Hematopoietic multipotent progenitor cell (in vitro differentiated cells): ENCODE measurements at places on chromosomes 11 and 22.

DNA sequence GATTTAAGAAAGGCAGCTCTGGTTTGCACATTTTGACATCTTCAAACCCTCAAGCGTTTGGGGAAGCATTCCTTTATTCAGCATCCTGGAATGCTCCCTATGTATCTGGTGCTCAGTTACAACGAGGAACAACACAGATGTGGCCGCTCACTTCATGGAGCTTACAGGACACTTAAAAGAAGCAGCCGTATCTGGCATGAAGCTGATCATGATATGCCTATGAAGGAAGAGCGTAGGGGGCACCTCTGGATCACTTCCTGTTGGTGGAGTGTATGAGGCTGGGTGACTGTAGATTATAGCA lies 72.3 kb upstream of the TP53I11 start:
- no peak for DNase-seq

DNA sequence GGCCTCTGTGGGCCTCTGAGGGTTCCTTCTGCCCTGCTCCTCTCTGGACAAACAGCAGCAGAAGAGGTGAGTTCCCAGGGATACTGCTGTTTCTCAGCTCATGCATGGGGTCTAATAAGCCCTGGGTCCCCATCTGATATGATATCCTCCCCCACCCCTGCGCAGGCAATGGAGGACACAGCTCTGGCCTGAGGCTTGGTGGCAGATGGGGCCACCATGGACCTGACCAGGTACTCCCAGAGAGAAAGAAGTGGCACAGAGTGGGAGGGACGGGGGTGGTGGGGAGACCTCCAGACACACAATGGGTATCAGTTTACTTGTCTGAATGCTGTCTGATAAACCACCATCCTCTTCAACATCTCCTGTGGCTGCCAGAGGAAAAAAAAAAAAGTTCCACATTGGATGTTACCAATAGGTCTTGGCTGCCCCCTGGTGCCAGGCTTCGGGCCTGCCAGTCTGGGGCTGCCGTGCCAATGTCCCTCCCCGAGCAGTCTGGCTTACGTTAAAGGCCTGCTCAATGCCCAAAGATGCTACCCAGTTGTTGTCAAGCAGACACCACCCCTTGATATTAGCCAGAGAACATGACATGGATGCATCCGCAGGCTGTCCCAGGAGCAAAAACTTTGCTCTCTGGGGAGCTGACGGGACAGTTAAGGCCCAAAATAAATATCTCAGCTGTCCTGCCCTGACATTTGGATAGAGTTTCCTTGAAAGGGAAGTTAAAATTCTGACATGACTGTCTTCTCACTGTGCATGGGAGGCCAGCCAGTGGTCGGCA lies 27.9 kb upstream of the ABCC8 start:
- DNase-seq = peak; percentile 58

- no peak for DNase-seq
These were observed 70.8 kb downstream of the RNF169 start for GRCh38 chr11:74819400-74819799.

GRCh38 chr11:133950874-133951326 lies 5.9 kb downstream of the IGSF9B start:
- DNase-seq = no peak

GRCh38 chr22:27278946-27279345 lies 522.6 kb downstream of the MN1 start:
- DNase-seq = no peak

GRCh38 chr11:118438314-118438931 lies 2.1 kb downstream of the KMT2A start:
- peak; percentile 80 for DNase-seq

- DNase-seq = no peak
These were observed 489 bp downstream of the NUP98 start for GRCh38 chr11:3796801-3797328.

DNA sequence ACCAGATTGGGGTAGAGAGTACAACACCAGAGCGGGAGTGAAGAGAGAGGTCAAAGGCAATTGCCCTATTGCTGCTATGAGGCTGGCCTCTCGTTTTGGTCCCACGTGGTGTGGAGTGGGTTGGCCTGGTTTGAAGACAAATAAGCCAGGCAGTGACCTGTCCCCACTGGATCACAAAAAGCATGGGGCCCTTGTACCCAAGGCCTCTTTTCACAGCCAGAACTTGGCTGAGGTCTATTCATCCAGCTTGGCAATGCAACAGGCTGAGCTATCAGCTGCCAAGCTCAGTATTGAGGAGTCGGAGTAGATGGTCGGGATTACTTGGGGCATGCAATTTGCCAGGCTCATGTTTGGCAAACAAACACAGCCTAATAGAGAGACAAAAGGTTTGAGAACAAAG lies 19.2 kb upstream of the GALNT18 start:
- no peak for DNase-seq

DNA sequence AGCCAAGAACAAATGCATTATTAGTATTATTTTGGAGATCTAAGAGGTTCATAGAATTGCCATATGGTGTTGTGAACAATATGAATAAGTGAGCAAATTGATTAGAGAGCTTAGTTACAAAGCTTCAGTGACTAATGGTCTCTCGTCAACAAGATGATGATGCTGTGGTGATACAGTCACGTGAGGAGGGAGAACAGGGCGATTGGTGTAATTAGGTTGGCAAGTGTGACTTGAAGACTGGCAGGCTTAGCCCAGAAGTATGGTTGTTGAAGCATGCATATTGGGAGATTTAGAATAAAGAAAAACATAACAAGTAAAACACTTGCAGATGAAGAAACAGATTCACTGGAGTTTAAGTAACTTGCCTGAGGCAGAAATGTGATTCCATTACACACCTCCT lies 100.6 kb upstream of the SORL1-AS1 start:
- no peak for DNase-seq

DNA sequence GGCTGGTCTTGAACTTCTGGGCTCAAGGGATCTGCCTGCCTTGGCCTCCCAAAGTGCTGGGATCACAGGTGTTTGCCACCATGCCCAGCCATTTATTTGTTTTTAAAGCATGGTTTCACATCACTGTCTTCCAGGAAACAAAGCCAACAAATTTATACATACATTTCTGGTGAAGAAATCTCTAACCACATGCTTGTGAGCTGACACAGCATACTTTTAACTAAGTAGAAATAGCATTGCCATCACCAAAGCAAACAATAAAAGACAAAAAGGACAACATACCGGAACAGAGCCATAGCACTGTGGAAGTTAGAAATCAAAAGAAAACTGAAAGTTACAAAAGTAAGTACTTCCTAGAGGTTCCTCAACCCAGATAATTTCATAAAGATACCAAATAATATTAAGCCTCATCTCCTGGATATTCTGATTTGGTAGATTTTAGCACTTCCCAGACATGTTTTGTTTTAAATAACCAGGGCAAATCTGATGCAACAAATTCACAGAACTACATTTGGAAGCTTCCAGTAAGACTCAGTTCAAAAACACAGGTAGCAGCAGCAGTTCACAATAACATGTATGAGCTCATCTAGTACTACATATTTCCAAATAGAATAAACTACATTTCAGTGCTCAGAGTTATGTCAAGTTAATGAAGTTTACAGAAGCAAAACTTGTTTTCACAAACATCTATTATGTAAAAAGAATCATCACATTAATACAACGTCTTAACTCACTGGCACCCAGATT lies 70.6 kb downstream of the RRAS2 start:
- no peak for DNase-seq

GRCh38 chr22:29994027-29994715 lies 86.1 kb upstream of the HORMAD2 start:
- DNase-seq = peak; percentile 5

- no peak for DNase-seq
These were observed 2.9 kb downstream of the DIXDC1 start for GRCh38 chr11:111939836-111940604.

- DNase-seq = peak; percentile 73
These were observed 684 bp downstream of the TNFRSF13C start for GRCh38 chr22:41925783-41926460.

DNA sequence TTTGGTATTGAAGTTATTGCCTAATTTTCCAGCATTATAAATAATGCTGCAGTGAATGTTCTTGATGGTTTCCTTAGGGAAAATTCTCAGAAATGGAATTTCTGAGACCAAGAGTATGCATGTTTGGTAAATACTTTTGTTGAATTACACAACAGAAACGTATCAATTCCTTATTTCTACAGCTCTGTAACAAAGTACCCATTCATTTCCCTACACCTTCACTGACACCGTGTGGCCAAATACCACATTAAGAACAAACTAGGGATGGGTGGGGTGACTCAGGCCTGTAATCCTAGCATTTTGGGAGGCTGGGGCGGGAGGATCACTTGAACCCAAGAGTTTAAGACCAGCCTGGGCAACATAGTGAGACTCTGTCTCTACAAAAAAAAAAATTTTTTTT lies 21.8 kb downstream of the MCAM start:
- no peak for DNase-seq

DNA sequence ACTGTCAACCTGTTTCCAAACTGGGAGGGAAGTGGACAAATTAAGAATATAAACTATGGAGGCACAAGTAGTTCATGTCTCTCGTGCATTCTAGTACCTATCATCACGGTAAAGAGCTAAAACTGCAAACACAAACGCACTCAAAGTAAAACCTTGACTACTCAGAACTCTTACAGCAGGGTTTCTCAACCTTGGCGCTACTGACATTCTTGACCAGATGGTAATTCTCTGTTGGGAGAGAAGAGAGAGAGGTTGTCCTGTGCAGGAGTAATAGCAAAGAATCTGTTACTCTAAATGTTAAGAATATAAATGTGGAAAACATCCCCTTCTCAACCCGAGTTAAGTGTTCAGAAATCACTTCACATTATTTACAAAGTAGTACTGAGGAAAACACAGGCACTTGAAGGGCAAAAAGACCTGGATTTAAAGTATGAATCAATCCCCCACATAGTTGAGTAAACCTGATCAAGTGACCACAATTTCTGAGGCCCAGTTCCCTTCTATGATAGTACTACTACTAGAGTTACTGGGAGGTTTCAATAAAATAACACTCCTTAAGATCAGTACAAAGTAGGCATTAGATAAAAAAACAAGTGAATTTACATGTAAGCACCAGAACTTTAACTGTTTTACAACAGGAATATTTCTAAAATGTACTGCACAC lies 73.1 kb upstream of the ARHGAP32 start:
- DNase-seq = no peak

DNA sequence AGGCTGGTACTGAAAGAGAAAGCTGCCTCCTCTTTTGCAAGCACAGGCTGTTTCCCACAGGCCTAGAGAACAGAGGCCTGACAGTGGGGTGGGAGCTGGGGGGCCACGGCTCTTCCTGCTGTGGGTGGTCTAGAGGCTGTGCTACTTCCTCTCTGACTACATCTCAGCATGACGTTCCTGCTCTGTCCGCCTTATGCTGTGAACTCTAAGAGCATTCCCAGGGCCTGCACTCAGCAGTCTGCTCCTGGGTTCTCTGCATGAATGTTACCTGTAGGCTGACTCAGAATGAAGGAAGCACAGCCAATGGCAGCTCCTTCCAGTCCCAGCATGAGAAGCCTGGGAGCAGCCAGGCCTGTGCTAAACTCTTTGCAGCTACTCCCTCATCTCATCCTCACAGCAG lies 534.3 kb downstream of the NTM start:
- no peak for DNase-seq

GRCh38 chr22:23204541-23205157 lies 24.3 kb downstream of the BCR start:
- DNase-seq = no peak

DNA sequence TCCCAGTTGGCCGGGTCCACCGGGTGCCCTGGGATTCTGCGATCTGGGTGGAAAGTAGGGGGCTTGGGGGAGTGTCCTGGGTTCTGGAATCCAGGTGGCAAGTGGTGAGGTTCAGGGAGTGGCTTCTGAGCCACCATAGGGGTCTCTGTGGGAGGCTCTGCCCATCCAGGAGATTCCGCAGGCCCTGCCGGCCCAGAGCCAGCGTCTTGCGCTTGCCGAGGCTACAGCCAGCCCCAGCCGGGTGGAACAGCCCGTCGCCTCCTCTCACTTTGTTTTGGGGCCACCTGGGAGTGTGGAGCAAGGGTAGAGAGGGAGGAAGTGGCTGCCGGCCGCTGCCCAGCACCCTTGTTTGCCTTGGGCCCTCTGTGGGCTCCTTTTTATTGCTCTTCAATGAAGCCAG lies 60.6 kb upstream of the PPP6R3 start:
- no peak for DNase-seq

GRCh38 chr22:50602338-50602700 lies 1.7 kb downstream of the MAPK8IP2 start:
- no peak for DNase-seq

- no peak for DNase-seq
These were observed 56.6 kb upstream of the KIRREL3 start for GRCh38 chr11:127057126-127057525.

DNA sequence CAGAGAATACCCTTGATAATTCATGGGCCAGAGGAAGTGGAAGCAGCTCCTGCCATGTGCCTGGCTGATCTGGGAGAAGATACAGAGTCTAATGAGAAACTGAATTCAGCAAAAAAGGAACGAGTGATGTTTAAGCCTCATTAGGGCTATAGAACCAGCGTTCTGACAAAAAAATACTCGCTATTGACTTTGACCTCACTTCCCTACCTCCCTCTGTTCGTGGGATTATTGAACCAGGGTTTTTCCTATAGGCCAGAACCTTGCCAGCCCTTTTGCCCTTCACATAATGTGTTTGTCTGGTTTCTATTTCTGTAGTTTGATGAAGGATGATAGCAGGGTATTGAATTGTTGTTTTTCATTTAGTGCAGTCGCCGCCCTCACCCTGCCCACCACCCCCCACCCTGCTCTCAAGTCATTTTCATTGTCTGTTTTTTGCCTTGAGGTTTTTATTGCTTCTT lies 7.6 kb upstream of the RBFOX2 start:
- DNase-seq = no peak

DNA sequence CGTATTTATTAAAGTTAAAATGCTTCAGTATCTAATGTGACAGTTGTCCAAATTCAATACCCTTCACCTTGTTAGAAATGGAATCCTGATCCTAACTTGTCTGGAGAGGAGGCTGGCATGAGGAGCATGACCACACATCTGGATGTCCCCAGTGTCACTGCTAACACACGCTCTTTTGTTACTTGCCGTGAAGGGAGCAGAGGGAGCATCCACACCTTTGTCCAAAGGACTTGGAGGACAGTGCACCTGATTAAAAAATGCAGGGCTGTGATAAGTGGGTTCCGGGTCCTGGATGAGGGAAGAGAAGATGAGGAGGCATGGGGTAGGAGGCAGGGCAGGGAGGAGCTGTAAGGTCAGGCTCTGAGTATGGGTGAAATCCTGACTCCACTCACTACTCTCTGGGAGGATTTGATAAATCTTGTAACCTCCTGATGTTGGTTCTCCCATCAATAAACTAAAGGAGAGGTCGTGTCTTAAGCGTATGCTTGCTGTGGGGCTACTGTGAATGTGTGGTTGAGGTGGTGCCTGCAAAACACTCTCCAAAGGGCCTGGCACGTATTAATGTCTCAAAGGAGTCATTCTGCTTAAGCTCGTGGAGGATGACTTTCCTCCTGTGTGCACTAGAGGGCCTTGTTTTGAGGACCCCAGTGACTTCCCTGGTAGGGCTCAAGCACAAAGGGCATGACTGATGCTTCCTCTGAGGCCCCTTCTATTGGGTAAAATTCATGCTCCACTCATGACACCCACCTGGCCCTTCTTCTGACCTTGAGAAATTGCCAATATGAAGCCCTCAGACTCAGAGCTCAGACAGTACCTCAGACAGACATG lies 16.8 kb upstream of the IGLL5 start:
- peak; percentile 27 for DNase-seq

GRCh38 chr11:47551086-47551485 lies 1.8 kb downstream of the CELF1 start:
- no peak for DNase-seq
